ENCODE measurements at places on chromosomes 7 and 10.
A peak's percentile ranks its signal among the peaks of the same experiment; 100 is the strongest.

- no peak for DNase-seq
These were observed 202.4 kb upstream of the HPS1 start for GRCh38 chr10:98649170-98649569.

DNA sequence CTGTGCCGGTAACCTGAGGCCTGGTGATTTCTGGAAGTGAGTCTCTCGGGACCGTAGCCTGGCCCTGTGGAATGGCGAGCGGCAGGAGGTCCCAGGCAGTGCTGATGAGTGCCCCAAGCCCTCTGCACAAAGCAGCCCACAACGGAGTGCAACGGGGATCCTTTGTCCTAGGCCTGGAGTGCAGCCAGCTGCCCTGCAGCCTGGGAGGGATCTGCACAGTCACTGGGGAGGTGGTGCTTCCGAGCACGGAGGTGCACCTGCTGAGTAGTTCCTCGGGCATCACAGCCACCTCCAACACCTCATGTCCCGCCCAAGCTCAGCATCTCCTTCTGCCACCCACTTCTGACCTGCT lies 162.8 kb upstream of the ZMIZ1 start:
- DNase-seq, result no peak

- no peak for DNase-seq
These were observed 9.1 kb downstream of the SDHAF3 start for GRCh38 chr7:97126483-97127171.

DNA sequence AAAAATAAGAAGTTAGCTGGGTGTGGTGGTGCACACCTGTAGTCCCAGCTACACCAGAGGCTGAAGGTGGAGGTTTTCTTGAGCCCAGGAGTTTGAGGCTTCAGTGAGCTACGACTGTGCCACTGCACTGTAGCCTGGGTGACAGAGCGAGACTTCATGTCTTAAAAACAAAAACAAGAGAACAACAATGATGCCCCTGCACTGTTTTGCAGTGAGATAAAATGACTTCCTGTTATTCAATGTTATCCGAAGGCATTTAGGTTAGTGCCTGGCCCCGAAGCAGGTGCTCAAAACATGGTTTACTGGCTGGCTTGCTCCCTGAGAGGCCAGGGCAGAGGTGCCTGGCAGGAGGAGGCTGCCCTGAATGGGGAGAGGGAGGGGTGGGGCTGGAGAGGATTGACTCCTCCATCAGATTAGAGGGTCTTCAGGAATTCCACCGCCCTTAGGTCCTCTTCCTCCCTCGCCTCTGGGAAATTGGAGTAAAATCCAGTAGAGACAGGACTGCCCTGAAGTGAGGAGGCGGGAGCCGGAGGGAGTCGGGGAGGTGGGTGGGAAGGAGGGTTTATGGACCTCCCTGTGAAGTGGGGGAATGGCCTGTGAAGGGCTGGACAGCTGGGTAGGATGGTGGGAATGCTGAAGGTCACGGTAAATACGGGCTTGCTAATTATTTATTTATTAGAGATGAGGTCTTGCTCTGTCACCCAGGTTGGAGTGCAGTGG lies 6.8 kb upstream of the CLDN4 start:
- no peak for DNase-seq

GRCh38 chr7:23346316-23346715 lies 47.2 kb downstream of the MALSU1 start:
- no peak for DNase-seq

- DNase-seq, result no peak
These were observed 138.9 kb upstream of the KCNMA1 start for GRCh38 chr10:77776487-77776886.

- no peak for DNase-seq
These were observed 291.1 kb downstream of the GLRX3 start for GRCh38 chr10:130427216-130427722.

- DNase-seq, result no peak
These were observed 51.3 kb upstream of the VOPP1 start for GRCh38 chr7:55623617-55624016.

- DNase-seq, result no peak
These were observed 17.8 kb downstream of the KCP start for GRCh38 chr7:128892521-128893250.

DNA sequence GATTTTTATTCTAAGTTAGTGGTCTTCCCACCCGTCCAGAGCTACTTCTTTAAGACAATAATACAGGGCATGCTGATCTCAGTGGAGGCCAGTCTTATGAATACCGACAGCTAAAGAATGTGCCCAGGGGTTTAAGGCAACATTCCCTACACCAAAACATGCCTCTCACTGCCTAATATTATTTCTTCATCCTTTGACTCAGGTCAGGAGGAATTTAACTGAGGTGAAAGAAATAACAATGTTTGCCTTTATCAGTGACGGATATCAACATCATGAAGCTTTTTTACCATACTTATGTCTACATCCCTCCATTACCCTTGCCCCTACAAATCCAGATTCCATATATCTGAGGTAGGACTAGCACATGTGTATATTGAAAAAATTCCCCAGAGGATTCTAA lies 33.3 kb upstream of the TES start:
- DNase-seq, result peak; percentile 67

DNA sequence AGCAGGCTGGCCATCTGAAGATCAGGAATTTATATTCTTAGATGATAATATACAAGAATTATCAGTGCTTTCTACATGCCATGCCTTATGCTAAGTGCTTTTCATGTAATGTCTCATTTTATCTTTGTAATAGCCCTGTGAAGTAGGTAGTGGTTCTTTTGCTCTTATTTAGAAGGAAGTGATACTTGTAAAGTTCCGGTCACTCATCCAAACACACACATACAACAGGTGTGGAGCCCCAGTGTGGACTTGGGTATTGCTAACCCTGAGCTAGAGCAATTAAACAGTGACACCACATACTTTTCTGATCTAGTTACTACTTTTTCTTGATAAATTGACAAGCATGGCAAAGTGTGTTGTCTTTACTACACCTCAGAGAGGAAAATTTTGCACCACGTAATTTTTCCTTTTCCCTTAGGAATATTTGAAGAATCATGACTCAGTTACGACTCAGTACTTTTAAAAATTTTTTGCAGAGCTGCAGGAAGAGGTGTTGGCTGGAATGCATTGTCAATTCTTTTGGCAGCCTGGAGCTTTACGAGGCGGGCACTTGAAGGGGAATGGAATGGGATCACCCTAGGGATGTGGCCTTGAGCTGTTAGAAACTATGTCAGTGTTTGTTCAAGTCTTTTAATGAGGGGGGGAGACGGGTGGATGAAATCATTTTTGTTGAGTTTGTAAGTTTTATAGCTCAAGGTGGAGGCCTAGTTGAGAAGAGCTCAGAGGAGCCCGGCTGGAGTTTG lies 212.5 kb upstream of the CELF2 start:
- DNase-seq, result peak; percentile 87

GRCh38 chr10:2476218-2476811 lies 591.0 kb upstream of the PFKP start:
- DNase-seq, result no peak

- DNase-seq, result no peak
These were observed 31.4 kb downstream of the SVIL start for GRCh38 chr10:29603223-29603896.

- peak; percentile 25 for DNase-seq
These were observed 31.6 kb downstream of the OGDH start for GRCh38 chr7:44637788-44638594.

- DNase-seq, result no peak
These were observed 45.9 kb upstream of the KLF6 start for GRCh38 chr10:3830946-3831345.

DNA sequence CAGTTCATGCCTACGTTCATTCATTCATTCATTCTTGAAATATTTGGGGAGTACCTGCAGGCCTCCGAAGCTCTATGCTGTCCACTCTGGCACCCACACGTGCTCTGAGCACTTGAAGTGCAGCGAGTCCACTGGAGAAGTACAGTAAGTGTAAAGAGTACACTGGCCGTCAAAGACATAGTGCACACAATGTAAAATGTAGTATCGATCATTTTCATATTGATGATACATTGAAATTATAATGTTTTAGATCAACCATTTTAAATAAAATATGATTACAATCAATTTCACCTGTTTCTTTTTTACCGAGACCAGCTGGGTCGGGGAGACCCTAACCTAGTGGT lies 37.0 kb upstream of the PURB start:
- no peak for DNase-seq

DNA sequence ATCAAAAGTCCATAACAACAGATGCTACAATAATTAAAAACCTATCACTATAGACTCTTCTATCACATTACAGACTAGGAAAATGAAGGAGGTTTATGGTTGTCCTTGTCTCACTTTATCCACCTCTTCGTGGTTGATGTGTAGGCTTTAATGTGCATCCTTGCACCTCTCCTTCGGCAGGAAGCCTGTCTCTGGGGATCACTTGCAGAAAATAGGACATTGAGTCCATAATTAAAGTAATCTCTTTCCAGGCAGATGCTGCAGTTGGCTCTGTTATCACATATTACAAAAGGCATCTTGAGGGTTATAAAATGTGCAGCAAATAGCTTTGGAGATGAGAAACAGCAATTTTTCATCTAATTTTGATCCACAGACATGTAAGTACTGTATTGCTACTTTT lies 168.4 kb downstream of the RELN start:
- DNase-seq, result no peak

- no peak for DNase-seq
These were observed 297.5 kb downstream of the GFRA1 start for GRCh38 chr10:115975506-115975905.

DNA sequence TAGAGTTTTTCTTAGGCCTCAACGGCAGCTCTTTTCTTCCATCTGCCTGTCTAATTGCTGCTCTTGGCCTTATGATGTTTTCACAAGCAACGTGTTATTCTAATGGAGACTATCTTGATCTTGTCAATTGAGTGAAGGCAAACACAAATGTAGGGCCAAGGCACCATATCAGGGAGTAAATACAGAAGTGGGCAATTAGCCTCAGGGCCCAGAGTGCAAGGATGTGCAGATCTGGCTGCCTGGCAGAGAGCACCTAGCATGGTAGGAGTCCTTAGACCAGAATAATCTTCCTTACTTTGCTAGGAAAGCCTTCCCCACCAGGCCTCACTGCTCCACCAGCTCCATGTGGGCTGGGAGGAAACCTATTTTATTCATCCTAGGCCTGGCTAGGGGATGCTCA lies 590.9 kb downstream of the LRMDA start:
- DNase-seq, result no peak

GRCh38 chr7:144668503-144668902 lies 167.3 kb downstream of the TPK1 start:
- DNase-seq, result no peak

DNA sequence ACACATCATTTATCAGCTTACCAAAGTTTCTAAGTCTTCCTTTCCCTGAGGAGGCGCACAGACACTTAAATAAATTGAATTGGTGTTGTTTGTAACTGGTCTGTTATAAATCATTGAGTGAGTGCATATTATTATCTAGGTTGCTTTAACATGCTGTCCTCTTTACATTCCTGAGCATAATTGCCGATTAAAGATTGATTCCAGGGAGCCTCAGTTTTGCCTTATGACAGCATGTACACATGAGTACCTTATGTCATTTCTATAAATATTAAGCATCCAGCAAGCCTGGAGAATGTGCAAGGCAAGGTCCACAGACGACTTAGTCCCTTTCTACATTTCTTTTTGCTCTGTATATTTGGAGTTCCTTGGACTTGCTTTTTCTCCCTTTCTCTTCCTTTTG lies 177.9 kb upstream of the STEAP4 start:
- no peak for DNase-seq

- DNase-seq, result no peak
These were observed 399.0 kb downstream of the CCSER2 start for GRCh38 chr10:84727398-84727797.

- no peak for DNase-seq
These were observed 9.5 kb downstream of the PPA1 start for GRCh38 chr10:70223728-70224127.

GRCh38 chr7:147911201-147911601 lies 679.4 kb upstream of the C7orf33 start:
- DNase-seq, result peak; percentile 69
